ENCODE measurements at places on chromosomes 3 and 15.

DNA sequence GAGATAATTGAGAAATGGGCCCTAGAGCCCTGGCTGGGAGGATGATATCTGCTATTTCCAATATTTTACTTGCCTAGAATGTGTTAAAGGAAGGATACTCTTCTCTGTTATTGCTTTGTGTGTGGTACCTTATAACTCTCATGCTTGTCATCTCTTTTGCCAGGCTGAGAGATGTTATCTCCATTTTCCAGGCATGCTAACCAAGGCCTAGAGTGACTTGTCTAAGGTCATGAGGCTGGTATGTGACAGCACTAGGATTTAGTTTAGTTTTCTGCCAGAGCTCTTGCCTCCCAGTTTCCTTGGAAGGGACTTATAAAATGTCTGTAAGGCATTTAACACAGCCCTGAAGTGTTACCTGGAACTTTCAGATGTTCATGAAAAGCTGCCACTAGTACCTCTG, 1.4 kb downstream of the CLK3 start:
- DNase-seq = no peak

DNA sequence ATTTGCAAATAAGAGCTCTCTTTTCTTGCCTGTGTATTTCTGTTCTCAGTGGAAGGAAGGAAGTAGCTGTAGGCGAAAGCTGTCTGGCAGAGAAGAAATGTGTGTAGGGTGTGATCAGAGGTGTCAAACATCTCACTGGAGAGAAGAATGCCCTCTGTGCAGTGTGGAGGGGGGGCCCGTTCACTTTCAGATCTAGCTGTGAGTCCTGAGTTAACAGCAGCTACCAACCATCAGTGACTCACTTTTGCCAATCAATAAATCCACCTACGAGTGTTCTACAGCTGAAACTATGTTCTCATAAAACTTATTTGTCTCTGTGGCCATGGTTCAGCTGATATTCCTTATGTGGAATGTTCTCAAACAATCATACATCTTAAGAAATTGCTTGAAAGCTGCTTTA, 103.7 kb downstream of the FRMD4B start:
- DNase-seq = no peak

DNA sequence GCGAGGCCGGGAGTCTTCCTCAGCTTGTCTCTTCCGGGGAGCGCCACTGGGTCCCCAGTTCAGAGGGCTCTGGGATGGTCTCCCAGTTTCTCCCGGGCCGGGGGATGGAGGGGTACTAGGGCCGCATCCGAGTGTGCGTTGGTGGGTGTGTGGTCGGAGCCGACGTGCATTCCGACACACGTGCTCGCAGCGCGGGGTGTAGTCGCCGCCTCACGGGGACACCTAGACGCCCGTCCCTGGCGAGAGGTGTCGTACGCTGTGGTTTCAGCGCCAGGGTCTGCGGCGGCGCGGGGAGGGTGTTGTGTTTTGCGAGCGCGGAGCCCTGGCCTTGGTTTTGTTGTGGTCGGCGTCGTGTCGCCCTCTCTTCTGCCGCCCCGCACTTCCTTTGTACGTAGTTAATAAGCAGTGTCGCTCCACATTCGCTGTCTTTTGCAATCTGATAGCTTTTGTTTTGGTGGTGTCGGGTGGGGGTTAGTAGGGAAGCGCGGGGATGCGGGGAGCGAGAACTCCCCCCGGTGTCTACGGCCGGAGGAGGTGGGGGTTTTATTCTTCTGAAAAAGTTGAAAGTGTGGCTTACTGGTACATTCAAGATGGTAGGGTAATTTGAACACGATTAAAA, 2.2 kb downstream of the IGF1R start:
- peak; percentile 72 for DNase-seq

DNA sequence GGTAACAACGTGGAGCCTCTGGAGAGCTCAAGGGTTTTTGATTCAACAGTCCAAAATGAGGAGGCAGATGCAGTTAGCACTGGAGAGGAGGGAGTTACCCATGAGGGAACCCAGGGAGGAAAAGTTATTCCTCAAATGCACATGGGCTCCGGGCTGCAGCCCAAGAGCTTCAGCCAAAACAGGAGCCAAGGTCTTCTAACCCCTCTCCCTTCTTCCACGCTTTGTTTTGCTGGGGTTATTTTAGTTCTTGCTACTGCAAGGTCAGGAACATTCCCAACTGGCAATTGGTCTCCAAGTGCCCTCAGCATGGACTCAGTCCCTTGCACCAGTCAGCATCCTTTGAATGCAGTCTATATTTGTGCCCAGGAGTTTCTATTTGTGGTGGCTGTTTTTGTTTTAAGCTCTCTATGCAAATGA, 90.0 kb downstream of the TGFBR2 start:
- no peak for DNase-seq

- no peak for DNase-seq
Measured at GRCh38 chr15:91704343-91704742, 149.2 kb upstream of the SLCO3A1 start.

GRCh38 chr3:39474126-39474515, 6.6 kb downstream of the MOBP start:
- DNase-seq = no peak

GRCh38 chr15:52855157-52855556, 65.0 kb upstream of the ONECUT1 start:
- no peak for DNase-seq

GRCh38 chr15:66570842-66571478, 5.2 kb upstream of the LCTL start:
- DNase-seq = no peak

DNA sequence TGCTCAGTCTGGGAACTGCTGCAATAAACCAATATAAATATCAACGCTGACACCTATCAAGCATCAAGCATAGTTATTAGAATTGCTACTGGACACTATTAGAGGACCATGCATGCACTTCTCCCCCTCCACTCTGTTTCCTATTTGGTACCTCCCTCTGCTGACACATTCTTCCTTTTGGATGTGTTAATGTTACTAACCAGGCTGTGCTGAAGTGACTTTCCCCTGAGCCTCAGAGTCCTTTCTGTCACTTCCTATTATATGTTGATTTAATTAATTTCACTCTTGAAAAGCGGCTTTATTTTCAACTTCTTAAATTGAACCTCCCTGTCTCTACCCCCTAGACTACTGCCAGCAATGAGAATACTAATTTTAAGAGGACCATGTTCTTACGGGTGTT, 379.1 kb downstream of the MCTP2 start:
- DNase-seq = no peak

All from NB4 (cell line).